Activated T-helper 2 cell treated with anti-CD3 and anti-CD28 coated beads, Interferon-gamma antibody, Interleukin-2, Interleukin-4, amounts not matched to agents 10 μg/mL and 5 μg/mL and 100 μg/mL, durations not matched to agents 14 hours and 24 hours and 36 hours (primary cell): ENCODE measurements at places on chromosomes 11 and 22. TPM values are rescaled to one million over a fixed set of nuclear protein-coding genes. Genes with fewer than 3 reads are reported as not detected.

GRCh38 chr22:19406846-19407245, 24.7 kb downstream of the HIRA start:
- DNase-seq: no peak

GRCh38 chr11:102047305-102047924, at the start of gene CFAP300:
TSS of gene CFAP300 (plus strand) at chr11:102047437. CDS start at chr11:102047471, 34 bp downstream.
- DNase-seq: peak; percentile 21

DNA sequence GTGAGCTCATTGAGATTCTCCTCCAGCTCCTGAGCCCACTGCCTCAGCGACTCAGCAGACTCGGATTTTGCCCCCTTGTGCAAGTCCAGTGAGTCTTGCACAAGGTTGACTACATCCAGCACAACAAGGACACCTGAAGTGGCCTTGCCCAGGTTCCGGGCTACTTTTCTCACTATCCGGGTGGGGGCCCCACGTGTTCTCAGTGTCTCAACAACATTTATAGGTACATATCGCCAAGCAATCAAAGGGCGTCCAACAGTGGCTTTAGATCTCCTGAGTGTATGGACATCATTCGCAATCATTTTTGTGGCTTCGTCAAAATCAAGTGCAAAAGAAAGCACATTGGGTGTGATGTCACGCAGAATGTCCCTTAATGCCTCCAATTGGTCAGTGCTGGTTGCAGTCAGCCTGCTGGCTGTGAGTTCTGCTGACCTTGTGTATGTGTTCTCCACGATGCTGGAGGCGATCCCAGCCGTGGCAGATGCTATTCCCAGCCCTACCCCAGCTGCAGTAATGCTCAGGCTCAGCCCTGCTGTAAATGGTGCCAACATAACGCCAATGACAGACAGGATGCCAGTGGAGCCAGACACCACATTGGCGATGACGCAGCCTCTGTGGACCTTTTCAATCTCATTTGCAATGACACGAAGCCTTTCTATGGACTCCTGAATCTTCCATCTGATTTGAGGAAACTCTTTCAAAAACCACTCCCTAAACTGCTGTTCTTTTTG, 10.3 kb downstream of the APOL4 start:
- DNase-seq: no peak

- DNase-seq: no peak
These were observed 1.4 kb downstream of the CCDC88B start for GRCh38 chr11:64341429-64341828.

- no peak for DNase-seq
These were observed 1.5 kb upstream of the SLC7A4 start for GRCh38 chr22:21033895-21034294.

- no peak for DNase-seq
These were observed 25.0 kb downstream of the ARRB1 start for GRCh38 chr11:75326439-75326810.

SMIM35 gene
- 1.7 and 1.9 TPM in 2 replicates for total RNA-seq

NEFH gene
- total RNA-seq: 7.0 and 7.5 TPM in 2 replicates

B3GAT1 gene
- 0.05 and 0.27 TPM in 2 replicates for total RNA-seq
